Skeletal muscle cell (primary cell): ENCODE measurements at places on chromosomes 7 and 10.

- no peak for DNase-seq
Measured at GRCh38 chr10:116779076-116779687, 36.8 kb upstream of the HSPA12A start.

GRCh38 chr7:134196439-134196838 is 69.3 kb downstream of the LRGUK start:
- DNase-seq = no peak

- DNase-seq = no peak
Measured at GRCh38 chr7:13912715-13913278, 76.7 kb downstream of the ETV1 start.

DNA sequence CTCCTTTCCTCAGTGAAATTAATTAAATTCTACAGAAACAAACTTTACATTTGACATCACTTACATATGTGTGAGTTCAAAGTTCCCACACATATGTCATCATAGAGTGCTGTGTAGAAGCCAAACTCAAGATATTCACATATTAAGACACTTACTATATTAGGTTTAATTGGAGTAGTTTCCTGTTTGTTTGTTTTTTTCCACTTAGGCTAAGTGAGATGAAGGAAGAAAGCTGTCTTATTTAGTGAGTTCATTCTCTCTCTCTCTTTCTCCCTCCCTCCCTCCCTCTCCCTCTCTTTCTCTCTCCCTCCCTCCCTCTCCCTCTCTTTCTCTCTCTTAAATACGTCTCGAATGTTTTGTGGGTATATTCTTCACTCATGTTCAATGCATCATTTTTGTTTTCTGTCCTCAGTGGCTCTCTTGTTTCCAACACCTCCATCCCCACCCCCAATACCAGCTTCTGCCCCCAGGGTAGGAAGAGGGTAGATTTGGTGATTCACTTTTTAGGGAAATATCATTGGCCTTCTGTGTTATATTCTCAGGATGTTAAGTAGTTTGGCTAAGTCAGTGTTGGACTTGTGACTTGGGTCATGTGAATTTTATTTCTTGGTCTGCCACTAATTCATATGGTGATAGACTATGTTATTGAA is 262.0 kb downstream of the FRMD4A start:
- no peak for DNase-seq

GRCh38 chr10:28722065-28722803 is 44.9 kb downstream of the BAMBI start:
- no peak for DNase-seq

DNA sequence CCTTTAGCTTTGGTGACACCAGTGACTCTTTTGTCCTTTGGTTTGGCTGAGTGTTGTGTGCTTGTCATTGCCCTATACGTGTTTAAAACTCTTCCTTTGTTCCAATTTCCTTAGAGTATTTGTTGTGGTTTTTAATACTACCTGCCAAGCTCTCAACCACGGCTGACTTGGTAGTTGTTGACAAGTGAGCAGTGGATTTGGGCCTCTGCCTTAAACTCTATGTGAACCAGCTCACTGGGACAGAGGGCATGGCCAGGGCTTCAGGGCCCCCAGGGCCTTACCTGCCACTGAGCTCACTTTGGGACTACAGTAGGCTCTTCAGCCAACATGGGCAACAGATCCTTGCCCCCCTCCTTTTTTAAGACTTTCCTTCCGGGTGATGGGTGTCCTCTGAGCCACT is 9.6 kb upstream of the DMBT1 start:
- no peak for DNase-seq

GRCh38 chr7:70563960-70564359 is 568.0 kb upstream of the GALNT17 start:
- DNase-seq = no peak
